ENCODE measurements at places on chromosomes 1 and 21.

GRCh38 chr1:28887419-28887834 lies 26.9 kb upstream of the EPB41 start:
- no peak for DNase-seq

GRCh38 chr1:196063294-196063693 lies 544.9 kb downstream of the KCNT2 start:
- DNase-seq, result no peak

- no peak for DNase-seq
Measured at GRCh38 chr1:30933874-30934252, 25.3 kb upstream of the SDC3 start.

- DNase-seq, result peak; percentile 20
Measured at GRCh38 chr1:53892911-53893310, 1.1 kb upstream of the DIO1 start.

DNA sequence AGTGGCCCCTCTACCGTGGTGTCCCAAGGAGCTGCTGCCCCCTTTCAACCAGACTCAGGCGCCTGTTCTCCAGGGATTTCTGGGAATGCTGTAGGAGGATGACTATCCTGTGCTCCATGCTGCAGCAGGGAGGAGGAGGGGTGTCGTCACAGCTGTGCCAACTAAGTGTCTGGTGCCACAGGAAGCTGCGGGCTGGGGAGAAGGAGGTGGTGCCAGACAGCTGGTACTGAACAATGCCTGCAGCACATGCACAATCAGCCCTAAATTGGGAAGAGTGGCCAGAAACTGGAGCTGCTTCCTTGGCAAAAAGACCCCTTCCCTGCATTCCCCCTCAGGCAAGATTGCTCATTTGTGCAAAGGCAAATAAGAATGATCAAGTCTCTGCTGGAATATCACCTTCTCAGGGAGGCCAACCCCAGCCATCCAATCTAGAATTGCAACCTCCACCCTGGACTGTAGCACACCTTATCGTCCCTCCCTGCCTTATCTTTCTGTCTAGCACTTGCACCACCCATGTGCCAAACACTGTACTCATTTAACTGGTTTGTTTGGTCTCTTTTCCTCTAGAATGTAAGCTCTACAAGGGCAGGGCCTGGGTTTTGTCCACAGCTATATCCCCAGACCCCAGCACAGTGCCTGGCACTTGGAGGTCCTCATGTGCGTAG lies 33.3 kb downstream of the LAMB3 start:
- no peak for DNase-seq

- no peak for DNase-seq
Measured at GRCh38 chr1:47575855-47576757, 138.3 kb downstream of the FOXD2 start.

GRCh38 chr21:29939104-29939923 lies 482 bp downstream of the GRIK1 start:
- peak; percentile 14 for DNase-seq

DNA sequence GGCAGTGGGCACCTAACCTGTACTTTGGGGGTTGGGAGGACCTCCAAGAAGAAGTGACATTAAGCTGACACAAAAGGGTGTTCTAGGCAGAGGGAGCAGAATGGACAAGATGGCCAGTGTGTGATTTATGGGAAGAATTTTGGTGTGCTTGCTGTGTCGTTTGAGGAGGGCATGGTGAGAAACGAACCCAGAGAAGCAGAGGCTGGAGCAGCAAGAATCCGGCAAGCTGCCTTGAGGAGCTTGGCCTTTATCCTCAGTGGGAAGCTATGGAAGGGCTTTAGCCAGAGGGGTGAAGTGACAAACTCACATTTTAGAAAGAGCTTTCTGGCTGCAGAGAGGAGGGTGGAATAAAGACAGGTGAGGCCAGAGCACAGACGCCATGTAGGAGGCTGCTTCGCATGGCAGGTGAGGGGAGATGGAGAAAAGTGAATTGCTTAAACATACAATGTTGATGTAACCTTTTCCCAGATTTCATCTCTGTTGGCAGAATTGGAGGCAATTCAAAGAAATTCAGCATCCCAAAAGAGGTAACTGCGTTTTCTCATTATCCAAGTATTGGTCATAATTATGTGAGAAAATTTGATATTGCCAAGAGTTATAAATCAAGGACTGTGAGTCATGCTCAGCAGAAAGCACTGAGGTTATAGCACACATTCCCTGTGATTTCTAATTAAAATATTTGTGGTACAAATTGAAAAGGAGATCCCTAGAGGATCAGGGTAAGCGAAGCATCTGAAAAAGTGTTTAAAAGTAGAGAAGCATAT lies 26.5 kb downstream of the TRIM45 start:
- DNase-seq, result no peak

DNA sequence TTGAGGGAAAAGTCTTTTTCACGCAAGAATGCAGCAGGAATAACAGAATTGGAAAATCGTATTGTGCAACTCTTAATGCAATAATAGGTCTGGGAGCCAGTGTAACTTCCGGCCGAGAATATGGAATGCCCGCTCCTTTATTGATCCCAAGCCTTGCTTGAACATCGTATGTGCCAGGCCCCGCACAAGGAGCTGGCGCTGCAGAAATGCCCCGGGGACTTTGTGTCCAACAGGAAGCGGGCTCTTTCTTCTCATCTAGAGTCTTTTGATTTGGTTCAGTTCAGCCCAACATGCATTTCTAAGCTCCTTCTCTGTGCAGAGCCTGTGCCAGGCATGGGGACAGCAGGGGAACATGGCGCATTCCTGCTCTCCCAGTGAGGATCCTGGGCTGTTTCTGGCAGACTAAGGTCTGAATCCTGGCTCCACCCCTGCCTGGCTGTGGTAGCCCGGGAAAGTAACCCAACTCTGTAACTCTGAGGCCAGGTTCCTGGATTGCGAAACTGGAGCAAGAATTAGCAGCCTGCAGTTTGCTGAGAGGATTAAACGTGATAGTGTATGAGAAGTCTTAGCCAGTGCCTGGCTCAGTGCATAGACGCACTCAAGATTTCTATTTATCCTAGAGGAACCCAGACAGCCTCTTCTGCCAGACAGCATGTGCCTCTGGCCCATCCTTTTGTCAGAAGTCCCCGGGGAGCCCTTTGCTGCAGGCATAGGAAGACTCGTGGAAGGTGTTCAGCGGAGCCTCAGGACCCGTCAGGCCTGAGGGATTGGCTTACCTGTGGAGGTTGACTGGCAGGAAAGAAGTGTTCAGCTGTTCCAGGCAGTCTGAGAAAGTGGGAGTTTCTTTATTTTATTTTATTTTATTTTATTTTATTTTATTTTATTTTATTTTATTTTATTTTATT lies 987 bp upstream of the CDCP2 start:
- DNase-seq, result peak; percentile 55
